ENCODE measurements at places on chromosomes 12 and 14.

DNA sequence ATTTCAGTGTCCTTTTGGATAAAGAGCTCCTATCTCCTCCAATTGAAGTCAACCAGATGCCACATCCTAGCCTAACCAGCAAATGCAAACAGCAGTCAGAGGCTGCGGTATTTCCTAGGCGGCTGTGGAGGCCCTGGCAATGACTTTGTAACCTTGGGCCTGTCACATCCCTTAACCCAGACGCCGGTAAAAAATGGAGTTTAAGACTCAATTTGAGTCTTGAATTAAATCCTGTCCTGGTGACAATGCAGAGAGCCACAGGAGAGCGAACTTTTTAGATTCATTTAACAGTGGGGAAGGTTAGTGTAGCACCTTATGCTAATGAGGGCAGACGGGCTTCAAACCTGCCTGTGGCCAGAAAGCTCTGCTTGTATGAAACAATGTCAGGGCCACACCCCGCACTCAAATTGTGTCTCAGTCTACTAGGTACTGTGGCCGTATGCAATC lies 1.3 kb downstream of the C12orf75 start:
- no peak for DNase-seq

- DNase-seq, result no peak
Measured at GRCh38 chr14:95340201-95340697, 20.5 kb upstream of the CLMN start.

DNA sequence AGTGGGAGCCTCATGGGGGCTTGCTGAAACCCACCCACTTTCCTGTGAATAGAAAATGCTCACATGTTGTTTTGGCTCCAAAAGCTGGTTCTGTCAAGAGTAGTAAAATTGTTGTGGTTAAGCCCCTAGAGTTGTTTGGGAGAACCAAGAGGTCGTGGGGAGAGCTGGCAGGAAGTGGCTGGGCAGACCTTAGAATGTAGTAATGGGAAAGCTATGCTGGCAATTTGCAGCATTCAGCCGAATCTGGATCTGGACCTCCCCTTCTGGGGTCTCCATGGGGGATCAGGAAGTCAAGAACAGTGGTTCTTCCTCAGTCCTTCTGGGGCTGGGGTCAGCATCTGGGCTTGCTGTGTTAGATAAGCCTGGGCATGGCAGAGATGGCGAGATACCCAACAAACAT lies 150.6 kb upstream of the TBX3 start:
- DNase-seq, result no peak

- DNase-seq, result no peak
Measured at GRCh38 chr14:105292826-105293711, 7.7 kb downstream of the BRF1 start.

GRCh38 chr14:99576304-99576703 lies 27.7 kb downstream of the CCDC85C start:
- no peak for DNase-seq

DNA sequence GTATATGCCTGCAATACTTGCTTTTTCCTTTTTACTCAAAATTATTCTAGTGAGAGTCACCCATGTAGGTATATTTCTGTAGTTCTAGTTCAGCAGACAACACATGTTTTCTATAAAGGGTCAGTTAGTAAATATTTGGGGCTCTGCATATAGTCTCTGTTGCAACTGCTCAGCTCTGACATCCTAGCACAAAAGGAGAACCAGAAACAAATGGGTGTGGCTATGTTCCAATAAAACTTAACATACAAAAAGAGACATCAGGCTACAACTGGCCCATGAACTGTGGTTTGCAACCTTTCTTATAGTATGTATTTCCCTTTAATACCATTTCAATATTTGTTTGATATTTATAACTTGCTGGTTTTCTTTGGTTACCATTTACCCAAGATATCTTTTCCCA lies 11.9 kb downstream of the NT5DC3 start:
- no peak for DNase-seq

DNA sequence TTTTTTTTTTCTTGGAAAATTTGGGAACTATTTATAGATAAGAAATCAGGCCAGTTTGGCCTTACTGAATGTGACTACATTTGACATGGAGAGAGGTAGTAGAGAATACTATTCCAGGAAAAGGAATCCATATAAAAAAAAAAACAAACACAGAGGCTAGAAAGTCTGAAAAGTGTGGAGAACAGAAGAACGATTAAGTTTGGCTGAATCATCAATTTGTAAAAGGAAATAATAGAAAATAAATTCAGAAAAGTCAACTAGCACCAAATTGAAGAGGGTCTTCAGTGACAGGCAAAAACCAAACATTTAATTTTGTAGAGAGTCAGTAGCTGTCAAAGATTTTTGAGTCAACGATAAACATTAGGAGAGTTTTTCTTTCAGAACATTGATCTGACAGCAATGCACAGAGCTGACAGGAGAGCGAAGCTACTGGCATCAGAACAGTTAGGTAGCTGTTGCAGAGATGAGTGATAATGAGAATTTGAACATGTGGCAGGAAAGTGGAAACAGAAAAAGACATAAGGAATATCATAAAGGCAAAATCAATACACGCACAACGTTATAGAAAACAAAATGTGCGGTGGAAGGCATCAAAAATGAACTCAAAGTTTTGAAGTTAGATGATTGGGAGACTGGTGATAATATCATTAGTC lies 241.2 kb downstream of the SOX5 start:
- no peak for DNase-seq

GRCh38 chr14:95240859-95241813 lies 78.6 kb downstream of the CLMN start:
- no peak for DNase-seq

GRCh38 chr14:71629765-71630492 lies 302.3 kb upstream of the RGS6 start:
- DNase-seq, result no peak

DNA sequence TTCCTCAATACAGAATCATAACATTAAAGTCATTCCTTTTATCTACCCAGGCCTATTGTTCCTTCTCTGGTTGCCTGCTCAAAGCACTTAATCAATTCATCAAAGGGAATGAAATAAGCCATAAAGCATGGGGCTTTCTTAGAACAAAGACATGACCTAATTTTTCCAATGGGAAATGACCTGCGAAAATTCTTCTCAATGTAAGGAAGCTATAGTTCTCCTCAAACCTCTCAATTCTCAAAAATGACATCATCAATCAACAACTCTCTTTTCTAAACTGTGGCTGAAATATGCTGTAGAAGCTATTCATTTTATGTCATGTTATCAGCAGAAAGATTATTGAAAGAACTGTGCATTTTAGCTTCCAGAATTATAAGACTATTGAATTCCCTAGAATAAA lies 116.0 kb upstream of the PTPRR start:
- no peak for DNase-seq

DNA sequence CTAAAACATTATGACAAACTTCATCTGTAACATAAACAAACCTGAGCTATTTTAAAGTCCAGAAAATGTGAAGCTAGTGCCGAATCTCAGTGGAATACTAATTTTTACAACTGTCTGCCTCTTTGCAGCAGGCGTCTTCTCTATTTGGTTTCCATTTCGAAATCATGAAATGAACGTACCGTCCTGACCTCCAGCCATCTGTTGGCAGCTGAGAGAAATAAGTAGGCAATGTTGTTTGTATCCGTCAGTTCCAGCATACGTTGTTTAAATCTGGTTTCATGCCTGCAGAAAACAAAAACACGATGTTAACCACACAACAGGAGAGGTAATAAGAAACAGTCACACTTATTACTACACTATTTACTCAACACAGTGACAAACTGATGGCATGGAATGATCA lies 54.3 kb upstream of the KCNJ8 start:
- no peak for DNase-seq

DNA sequence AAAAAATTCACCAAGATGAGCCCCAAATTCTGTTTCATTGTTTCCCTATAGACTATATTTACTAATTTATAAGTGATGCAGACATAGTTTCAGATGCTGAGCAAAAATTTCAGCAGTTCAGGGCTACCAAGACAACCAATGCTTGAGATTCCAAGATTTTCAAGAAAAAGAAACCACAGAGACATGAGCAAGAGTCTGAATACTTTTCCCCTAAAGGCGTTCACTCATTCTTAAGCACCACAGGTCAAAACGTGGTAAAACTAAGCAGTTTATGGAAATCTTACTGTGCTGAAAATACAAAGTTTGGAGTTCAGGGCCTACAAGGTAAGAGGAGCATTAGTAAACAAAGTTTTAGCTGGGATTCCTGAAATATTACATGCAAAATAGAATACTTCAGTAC lies 221.2 kb downstream of the KCNH5 start:
- DNase-seq, result no peak

DNA sequence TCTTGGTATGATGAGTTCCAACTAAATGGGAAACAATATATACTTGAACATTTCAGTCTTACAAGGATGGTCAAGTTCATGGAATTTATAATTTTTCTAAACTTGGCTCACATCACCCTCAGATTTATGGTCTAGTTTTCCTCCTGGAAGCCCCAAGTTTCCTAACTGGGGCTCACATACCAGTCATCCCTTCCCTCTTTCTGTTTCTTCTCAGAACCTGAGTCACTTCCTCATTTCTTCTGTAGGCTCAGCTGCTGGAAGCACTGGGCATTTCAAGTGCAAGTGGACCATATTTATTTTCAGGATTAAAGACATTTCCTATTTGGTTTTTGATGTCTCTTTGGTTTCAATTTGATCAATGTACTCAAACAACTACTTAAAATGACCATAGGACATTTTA lies 55.4 kb downstream of the GRIP1 start:
- no peak for DNase-seq

All from right forelimb (tissue), 1 donor.